ENCODE measurements at places on chromosomes 12 and 14.
A peak's percentile ranks its signal among the peaks of the same experiment; 100 is the strongest.

GRCh38 chr12:70744178-70744577, 106.9 kb upstream of the PTPRB start:
- DNase-seq, result no peak

GRCh38 chr12:88207921-88208620, 66.0 kb downstream of the TMTC3 start:
- DNase-seq, result no peak

DNA sequence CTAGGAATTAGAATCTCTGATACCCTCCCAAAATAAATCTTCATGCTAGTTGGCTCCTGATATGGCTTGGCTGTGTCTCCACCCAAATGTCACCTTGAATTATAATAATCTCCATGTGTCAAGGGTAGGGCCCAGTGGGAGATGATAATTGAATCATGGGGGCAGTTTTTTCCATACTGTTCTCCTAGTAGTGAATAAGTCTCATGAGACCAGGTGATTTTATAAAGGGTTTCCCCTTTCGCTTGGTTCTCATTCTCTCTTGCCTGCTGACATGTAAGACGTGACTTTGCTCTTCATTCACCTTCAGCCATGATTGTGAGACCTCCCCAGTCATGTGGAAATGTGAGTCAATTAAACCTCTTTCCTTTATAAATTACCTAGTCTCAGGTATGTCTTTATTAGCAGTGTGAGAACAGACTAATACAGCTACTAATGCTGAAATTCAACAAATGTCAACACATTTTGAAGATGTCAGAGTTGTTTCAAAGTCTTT, 12.2 kb upstream of the SPTSSA start:
- no peak for DNase-seq

DNA sequence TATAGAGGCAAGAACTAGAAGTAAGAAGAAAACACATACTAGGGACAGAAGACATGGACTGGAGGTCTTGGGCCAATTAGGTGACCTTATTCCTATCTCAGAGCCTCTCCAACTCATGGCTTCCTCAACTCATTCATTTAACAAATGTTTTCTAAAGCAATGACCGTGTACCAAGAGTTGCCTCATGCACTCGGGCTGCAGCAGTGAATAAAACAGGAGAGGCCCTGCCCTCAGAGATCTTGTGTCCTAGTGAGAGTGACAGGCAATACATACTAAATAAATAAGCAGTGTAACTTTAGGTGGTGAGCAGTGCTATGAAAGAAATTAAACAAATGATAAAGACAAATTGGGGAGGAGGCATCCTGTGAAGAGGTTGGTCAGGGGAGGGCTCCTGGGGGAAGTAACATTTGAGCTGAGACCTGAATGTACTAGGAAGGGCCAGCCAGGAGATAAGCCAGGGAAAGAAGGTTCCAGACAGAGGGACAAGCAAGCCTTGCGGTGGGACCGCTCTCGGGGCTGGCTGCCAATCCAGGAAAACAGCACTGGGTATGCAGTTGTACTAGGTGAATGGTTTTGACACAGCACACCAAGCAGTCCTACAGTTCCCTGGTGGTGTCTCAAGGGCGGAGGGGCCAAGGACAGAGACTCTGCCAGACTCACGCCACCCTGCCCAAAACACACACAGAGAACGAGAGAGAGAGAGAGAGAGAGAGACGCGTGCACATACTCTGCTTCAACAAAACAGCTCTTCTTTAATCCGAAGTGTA, 1.3 kb downstream of the NINJ2 start:
- no peak for DNase-seq

DNA sequence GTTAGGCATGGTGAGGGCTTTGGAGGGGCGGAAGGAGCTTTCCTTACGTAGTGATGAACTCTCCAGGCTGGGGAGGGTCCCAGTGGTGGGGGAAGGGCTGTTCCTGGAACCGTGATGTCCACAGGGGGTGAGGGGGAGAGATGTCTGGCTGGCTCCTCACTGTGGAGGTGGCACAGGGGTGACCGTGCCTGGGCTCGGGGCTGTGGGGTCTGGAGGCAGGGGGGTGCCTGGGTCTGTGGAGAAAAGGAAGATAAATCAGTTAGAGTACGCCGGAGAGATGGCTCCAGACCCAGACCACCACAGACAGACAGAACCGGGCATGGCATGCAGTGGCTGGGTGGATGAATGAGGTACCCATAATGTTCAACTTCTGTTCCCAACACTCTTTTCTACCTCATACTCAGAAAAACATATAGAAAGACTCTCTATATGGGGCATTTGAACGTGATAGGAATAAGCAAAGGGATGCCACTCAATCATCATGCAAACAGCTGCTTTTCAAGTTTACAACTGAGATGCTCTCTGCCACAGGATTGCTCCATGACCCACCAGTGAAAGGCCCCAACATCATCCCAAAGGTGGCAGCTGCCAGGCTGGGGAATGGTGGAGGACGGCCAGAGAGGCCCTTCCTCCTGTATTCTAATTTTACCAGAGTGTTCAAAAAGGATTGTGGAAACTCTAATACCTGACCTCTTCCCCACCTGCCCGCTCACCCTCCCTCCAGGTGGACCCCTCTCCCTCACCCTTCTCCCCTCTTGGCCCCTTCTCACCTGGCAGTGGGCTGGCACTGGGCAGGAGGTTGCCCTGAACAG, 5.6 kb downstream of the MYL6 start:
- DNase-seq, result no peak

- no peak for DNase-seq
Observed at GRCh38 chr14:94412671-94413638, 24.6 kb upstream of the SERPINA1 start.

DNA sequence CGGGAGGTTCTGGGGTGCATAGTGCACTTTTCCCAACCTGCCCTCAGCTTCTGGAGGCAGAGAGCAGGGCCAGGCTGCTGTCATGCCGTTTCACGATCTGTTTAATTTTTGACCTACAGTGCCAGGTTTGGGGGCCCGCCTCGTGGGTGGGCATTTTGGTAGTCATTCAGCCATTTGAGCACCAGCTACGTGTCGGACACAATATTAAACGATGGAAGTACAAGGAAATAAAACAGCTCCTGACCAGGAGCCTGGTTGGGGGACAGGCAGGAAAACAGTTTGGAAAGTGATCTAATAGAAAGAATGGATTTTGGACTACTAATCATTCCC, 708 bp downstream of the FNTB start:
- DNase-seq, result no peak

DNA sequence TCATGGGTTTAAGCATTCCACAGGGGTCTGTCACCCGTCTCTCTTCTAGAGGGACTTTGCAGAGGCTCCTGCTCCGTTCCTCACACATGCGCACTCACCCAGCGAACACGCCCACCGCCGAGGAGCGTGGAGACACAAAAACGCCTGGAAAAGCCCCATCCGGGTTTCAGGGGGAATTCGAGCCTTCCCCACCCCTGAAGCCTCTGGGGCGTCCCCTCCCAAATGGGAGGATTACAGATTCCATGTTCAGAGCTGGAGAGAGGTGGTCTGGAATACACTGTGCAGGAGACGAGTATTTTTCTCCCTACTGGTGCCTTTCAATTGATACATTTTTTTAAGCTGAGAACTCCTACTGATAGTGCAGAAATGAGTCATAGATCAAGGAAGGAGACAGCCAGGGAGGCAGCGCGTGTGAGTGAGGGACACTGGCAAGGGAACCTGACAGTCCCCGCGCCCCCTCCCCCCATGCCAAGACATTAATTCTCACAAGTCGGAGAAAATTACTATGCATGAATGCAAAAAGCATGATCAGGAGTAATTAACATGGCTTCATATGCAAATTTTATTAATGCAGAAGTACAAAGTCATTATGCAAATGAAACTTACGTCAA, 36.9 kb downstream of the BCL11B start:
- no peak for DNase-seq

- no peak for DNase-seq
Observed at GRCh38 chr12:91515944-91516694, 333.5 kb upstream of the DCN start.

DNA sequence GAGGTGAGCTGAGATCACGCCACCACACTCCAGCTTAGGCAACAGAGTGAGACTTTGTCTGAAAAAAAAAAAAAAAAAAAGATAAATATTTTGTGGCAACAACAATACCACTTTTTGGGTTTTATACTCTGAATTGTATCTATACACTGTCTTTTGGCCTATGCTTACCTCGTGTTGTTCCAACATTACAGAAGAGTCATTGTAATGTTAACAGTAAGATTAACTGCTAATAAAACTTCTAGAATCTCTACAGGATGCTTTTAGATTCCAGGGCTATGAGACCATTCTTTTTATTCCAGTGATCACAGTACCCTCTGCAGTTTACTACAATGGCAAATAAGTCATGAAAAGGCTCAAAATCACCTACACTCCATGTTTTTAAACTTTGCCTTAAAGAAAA, 11.6 kb downstream of the IFT81 start:
- no peak for DNase-seq

GRCh38 chr12:84701041-84701440, 211.6 kb downstream of the SLC6A15 start:
- no peak for DNase-seq

GRCh38 chr12:117738233-117738632, 230.6 kb downstream of the KSR2 start:
- no peak for DNase-seq

GRCh38 chr12:85951823-85952222, 77.7 kb downstream of the NTS start:
- no peak for DNase-seq

- DNase-seq, result no peak
Observed at GRCh38 chr12:62435303-62436163, 31.1 kb upstream of the MON2 start.

GRCh38 chr12:97967831-97968230, 505.2 kb downstream of the RMST start:
- no peak for DNase-seq

DNA sequence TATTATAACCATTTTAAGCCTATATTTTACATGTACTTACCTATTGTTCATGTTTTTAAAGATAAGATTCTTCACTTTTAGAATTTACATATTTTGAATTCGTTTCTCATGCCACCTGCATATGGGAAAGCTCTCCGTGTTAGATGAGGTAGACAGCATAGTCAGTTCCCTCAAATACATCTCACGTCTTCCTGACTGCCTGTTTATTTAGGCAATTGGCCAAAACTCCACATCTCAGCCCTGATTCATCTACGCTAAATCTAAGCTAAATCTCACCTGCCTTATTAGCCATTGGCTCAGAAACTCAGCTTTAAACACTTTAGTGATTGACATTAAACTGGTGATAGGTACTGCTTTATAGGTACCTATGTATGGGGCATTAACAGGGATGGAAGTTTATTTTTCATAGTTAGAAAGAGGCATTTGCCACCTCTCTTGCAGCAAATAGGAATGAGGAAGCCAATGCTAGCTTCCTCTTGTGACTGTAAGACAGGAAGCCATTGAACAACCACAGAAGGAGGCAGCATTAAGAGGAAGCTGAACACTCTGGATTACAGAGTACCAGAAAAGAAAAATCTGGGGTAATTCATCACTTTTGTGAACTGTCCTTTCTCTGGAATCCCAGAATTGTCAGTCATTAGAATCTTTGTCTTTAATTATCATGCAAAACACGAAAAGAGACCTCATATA, 111.9 kb downstream of the LRFN5 start:
- peak; percentile 43 for DNase-seq

DNA sequence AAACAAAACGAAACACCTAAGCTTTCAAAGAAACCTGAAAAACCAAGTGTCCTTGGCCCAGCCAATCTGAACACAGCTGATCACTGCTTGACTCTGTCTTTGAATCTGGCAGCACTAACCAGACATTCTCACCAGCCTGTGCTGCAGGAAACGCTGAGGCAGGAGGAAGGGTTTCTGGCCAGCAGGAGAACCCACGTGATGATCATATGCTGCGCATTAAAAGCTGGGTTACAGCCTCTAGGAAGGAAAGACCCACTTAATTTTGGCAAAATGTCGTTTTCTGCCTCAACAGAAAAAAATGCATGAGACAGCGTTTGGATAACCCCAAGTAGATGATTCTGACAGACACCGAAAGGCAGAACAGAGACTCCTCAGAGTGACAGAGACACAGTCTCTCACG, 9.8 kb downstream of the APPL2 start:
- no peak for DNase-seq

- DNase-seq, result no peak
Observed at GRCh38 chr14:29442696-29443095, 485.0 kb downstream of the PRKD1 start.

- no peak for DNase-seq
Observed at GRCh38 chr12:103586132-103586531, 941 bp upstream of the STAB2 start.

GRCh38 chr12:93990832-93991803, 157.3 kb upstream of the PLXNC1 start:
- DNase-seq, result no peak

DNA sequence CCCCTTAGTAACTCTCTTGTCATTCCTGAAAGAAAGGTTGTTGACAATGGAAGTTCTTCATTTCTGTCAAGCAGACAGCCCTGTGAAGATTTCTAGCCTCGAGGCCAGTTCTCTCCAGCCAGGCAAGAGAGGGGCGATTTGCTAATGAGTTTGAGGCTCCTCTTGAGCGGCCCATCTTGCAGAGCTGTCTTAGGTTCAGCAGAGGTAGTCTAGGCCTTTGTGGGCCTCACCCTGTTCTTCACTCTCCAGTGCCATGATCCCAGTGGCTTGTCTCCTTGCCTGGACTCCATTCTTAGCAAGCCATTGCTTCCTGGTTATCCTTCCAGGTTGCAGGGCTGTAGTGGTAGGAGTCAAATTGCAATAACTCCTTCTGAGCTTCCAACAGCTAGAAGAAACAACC, 9.7 kb downstream of the TPH2 start:
- no peak for DNase-seq

- no peak for DNase-seq
Observed at GRCh38 chr14:74988131-74988530, 14.6 kb upstream of the EIF2B2 start.

GRCh38 chr12:42474391-42474790, 115.2 kb downstream of the PRICKLE1 start:
- DNase-seq, result no peak

GRCh38 chr12:11731455-11731854, 82.0 kb downstream of the ETV6 start:
- no peak for DNase-seq

GRCh38 chr14:72651081-72651480, 242.8 kb downstream of the DPF3 start:
- DNase-seq, result no peak

DNA sequence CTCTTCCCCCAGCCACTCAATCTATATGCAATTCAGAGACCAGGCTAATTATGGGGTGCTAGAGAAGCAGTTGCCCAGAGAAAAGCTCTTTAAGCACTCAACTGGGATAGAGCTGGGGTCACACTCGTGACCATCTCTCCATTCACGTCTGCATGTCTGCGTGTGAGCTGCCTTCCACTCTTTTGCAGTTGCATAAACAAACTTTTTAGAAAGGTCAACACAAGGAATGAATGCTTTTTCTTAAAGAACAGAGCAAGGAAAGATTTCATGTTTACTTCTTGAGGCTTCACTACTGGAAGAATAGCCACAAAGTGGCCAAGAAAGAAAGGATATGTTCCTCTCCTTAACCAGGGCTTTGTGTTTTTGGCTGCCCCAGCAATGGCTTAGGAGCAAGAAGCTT, 151.1 kb downstream of the SAMD4A start:
- no peak for DNase-seq

DNA sequence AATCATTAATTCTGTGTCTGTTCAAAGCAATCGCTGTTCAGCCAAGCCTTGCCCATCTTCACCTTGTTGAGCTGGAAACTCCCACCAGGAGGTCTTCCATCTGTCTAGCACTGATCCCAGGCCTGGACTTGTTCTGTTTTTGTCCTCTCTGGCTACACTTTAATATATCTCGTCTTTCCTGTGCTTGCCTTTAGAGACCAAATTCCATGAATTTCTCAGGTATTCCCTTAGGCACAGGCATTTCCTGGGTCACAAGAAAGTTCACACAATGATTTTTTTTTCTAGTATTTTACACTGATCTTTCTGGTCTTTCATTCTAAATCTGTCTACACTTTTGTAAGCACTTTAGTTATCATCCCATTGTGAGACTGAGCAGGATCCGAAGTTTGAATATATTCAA, 116.4 kb upstream of the CCND2 start:
- DNase-seq, result no peak

All from SIG-M5 (cell line).